Esophagus squamous epithelium (tissue), 5 donors: ENCODE measurements at places on chromosomes 1 and 21.

DNA sequence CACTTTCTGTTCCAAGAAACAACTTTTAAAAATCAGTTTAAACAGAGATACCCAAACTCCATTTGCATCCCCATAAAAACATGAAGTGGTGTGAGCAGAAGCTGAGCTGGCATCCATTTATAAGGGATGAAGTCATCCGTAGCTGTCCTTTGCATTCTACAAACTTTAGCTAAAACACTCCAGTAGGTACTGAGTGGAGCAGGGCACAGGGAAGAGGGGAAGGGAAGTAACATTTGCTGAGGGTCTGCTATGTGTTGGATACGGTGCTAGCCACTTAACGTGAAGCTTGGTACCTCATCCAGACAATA, 32.9 kb downstream of the VWA5B1 start:
- no peak for DNase-seq

DNA sequence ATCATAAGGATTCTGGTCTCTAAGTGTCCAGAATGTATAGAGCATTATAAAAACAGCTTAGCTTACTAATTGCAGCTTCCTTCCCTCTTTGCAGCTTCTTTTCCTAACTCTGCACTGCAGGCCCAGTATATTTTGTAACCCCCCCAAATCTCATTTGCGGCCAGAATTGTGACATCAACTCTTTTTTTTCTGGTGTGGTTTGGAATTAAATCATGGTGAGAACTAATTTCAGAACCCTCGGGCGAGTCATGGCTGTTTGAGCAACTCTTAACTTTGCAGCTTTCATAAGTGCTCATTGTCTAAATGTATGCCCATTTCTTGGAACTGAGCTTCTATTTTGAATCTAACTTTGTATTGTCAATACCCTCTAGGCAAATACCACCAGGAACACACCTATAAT, 187.4 kb downstream of the CYYR1 start:
- no peak for DNase-seq

GRCh38 chr1:199009447-199009846, 370.6 kb downstream of the PTPRC start:
- DNase-seq: no peak

GRCh38 chr21:46437511-46437910, 21.2 kb upstream of the DIP2A start:
- DNase-seq: no peak

DNA sequence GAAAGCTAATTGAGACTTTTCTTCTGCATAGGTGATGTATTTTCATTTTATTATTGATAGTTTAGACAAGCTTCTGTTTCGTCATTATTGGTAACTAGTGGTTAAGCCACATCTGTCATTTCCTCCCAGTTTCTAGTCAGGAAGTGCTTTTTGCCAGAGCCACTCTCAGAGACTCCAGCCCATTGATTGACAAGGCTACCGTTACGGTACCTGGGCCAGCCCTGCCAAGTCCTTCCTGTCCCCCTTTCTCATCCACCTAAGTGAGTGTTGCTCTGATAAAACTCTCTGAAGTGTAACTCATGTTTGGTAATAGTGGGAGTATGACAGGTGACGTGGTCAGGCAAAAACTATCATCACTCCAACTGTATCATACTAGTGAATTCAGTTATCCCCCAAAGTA, 29.6 kb upstream of the AGL start:
- no peak for DNase-seq

DNA sequence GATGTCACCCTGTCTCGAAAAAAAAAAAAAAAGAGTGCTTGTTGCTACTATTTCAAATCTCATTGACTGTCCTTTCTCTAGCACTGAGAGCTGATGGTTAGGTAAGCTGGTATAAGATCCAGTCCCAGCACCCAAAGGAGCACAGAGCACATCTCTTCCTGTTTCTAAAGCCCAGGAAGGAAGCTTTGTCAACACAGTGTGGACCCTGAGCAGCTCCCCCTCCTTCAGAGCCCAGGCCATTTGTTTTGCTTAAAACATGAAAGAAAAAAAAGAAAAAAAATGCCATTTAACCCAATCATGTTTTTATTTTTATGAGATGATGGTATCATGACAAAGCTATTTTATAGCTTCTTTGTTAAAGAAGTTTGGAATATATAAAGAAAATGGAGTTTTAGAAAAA, 184.1 kb upstream of the DUSP10 start:
- no peak for DNase-seq

GRCh38 chr1:30191154-30191702, 532.2 kb downstream of the MATN1 start:
- no peak for DNase-seq

GRCh38 chr1:44275991-44276405, 62.7 kb downstream of the DMAP1 start:
- no peak for DNase-seq

- no peak for DNase-seq
Observed at GRCh38 chr1:59128784-59129227, 168.1 kb upstream of the FGGY start.

GRCh38 chr1:53763911-53764310, 24.9 kb upstream of the GLIS1 start:
- no peak for DNase-seq

DNA sequence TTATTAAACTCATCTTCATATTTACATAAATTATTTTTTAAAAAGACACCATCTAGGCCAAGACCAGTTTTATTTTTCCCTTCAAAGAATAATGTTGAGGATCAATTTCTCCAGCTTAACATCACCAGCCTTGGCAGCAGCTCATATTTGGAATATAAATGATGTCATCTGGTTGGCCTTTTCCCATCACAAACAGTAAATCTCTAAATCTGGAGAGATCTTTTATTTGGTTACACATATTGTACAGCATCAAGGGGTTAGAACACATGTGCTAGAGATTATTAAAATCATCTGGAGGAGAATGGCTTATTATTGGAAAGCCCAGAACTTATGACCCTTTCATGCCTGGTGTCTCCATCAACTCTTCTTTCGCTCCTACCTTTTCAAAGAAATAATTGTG, 508.8 kb downstream of the PLPP3 start:
- DNase-seq: no peak

GRCh38 chr1:94020764-94021579, 100.0 kb downstream of the ABCA4 start:
- DNase-seq: no peak

DNA sequence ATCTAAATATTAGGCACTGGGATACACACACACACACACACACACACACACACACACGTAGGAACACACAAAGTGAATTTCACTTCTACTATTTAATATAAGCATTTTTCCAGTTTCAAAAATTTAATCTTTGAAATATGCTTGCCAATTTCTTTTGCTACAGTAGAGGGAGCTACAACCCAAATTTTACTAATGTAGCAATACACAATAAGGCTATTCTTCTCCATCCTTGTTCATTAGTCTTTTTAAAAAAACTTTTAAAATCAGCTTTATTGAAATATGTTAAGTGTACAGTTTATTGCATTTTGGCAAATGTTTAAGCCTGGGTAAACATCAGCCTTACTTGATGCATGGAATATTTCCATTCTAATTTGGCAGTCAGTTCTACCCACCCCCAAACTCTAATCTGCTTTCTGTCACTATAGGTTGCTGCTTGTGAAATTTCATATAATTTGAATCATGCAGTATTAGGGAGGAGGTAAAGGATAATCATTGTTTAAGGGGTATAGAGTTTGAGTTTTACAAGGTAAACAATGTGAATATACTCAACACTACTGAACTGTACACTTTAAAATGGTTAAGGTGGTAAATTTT, 93.0 kb upstream of the TENT5C start:
- no peak for DNase-seq

GRCh38 chr1:237664348-237664747, 226.4 kb downstream of the ZP4 start:
- DNase-seq: no peak

DNA sequence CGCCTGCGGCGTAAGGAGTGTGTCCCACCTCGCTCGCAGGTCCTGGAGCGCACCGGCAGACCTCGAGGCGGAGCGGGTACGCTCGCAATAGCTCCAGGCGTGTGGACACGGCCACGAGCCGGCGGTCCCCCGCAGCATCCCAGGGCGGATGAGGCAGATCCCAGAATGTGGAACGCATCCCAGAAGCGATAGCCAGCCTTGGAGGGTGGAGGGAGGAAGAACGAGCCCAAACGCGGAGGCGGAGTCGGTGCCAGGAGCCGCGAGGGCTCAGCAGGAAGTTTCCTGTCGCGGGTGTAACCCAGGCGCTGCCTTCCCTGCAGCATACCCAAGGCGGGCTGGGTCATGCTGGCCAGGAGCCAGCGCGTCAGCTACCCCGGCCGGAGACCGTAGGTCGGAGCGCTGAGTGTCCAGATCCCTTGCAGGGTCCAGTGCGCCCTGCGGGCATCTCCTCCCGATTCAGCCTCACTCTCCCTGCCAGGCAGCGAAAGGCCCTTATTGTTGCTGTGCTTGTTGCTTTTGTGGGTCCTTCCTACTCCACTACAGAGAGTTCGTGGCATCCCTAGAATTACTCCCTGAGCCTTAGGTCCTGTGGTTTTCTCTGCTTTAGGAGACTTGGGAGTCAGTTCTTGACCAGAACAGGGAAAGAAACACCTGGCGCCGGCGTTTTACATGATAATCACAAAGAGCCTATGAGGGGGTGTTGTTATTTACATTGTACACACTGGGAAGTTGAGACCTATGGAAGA, 27.7 kb downstream of the STYXL2 start:
- no peak for DNase-seq

GRCh38 chr1:12549460-12550349, 68.3 kb downstream of the DHRS3 start:
- DNase-seq: no peak

GRCh38 chr1:83883979-83884378, 115.0 kb downstream of the TTLL7 start:
- DNase-seq: no peak

GRCh38 chr1:231013391-231014015, 26.6 kb downstream of the FAM89A start:
- no peak for DNase-seq

DNA sequence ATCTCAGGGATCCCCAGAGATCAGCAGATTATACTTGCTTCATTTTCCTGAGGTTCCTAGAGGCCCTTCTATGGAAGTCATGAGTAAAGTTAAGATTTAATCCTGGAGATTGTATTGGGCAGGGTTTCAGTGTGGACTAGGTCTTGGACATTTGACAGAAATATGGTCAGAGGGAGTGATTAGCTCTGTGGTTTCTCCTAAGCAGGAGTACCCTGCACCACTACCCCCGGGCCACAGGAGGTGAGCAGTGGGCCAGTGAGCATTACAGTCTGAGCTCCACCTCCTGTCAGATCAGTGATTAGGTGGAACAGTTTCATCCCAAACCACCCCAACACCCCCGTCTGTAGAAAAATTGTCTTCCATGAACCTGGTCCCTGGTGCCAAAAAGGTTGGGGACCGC, 43.2 kb downstream of the PHACTR4 start:
- DNase-seq: no peak

GRCh38 chr1:27604579-27605299, 795 bp upstream of the AHDC1 start:
- DNase-seq: no peak

DNA sequence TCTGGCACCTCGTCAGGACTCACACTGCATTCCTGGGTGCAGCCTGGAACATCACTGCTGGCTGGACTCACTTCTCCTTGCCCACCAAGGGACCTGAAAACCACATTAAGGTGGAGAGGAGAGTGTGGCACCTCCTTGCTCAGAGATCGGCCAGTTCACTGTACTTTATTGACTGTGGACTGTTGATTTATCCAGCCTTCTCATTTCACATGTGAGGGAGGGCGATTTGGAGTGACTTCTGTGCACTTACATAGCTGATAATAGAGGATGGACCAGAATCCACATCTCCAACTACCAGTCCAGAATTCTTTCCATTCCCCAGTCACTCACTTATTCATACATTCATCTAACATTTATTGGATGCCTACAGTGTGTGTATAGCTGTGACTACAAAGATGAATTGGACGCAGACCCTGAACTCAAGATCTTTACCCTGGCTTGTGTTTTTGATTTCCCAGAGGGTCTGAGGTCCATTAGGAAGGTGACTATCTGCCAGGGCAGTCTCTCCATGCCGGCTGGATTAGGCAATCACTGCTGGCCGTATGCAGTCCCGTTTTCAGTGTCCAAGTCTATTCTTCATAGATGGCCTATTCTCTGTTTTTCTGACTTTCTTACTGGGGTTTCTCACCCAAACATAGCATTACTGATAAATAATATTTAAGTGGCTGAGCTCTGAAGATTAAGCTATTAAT, 233.5 kb upstream of the SGIP1 start:
- no peak for DNase-seq

DNA sequence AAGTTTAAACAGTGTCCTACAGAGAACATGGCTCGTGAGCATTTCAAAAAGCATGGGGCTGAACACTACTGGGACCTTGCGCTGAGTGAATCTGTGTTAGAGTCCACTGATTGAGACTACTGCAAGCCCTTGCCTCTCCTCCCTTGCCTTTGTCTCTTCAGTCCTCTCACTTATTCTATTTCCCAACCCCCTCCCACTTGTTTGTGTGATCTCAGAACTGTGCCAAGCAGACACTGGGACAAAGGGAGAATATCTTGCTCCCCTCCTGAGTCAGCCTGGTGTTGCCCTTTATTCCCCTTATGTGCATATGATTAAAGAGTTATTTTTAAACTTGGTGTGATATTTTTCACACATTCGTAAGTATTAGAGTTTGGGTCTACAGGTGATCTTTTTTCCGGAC, 11.1 kb upstream of the RPRD2 start:
- DNase-seq: no peak
